ENCODE measurements at places on chromosomes 1 and 21. TPM values are rescaled to one million over a fixed set of nuclear protein-coding genes. Genes with fewer than 3 reads are reported as not detected.

SPAG17 gene
- not detected for total RNA-seq

PADI3 gene
- total RNA-seq = not detected

TSTD1 gene
- 15.4 TPM for total RNA-seq

AUNIP gene
- 0.09 TPM for total RNA-seq
